ENCODE measurements at places on chromosomes 3 and 15.

DNA sequence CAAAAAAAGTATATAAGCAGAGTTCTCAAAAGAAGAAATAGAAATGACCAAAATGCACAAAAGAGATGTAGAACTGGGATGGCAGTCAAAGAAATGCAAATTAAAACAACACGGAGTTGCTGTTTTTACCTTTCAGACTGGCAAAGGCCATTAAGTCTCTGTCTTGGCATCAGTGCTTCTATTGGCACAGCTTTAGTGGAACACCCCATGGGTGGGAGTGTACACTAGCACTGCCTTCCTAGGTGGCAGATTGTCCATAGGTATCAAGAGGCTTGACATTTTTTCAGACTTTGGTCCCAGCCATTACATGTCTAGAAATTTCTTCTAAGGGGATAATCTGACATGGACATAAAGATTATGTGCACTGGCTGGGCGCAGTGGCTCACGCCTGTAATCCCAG, 58.1 kb upstream of the VILL start:
- no peak for DNase-seq

- DNase-seq, result peak; percentile 9
Measured at GRCh38 chr15:62059816-62060112, 483 bp downstream of the VPS13C start.

DNA sequence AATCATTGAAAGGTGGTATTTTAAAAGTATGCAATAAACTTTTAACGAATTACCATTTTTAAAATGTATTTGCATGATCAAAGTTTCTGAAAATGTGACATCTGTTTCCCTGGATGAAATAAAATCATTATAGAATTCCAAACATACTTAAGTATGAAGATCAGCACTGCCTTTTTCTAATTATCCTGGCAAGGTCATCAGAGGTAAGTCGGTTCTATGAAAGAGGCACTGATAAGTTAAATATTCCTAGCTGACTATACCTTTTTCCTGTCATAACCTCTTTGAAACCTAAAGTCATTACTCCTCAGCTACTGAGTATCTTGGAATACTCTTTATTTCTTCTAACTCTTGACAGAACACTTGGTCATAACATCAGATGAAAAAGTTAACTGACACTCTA, 406.1 kb upstream of the ALCAM start:
- DNase-seq, result no peak

DNA sequence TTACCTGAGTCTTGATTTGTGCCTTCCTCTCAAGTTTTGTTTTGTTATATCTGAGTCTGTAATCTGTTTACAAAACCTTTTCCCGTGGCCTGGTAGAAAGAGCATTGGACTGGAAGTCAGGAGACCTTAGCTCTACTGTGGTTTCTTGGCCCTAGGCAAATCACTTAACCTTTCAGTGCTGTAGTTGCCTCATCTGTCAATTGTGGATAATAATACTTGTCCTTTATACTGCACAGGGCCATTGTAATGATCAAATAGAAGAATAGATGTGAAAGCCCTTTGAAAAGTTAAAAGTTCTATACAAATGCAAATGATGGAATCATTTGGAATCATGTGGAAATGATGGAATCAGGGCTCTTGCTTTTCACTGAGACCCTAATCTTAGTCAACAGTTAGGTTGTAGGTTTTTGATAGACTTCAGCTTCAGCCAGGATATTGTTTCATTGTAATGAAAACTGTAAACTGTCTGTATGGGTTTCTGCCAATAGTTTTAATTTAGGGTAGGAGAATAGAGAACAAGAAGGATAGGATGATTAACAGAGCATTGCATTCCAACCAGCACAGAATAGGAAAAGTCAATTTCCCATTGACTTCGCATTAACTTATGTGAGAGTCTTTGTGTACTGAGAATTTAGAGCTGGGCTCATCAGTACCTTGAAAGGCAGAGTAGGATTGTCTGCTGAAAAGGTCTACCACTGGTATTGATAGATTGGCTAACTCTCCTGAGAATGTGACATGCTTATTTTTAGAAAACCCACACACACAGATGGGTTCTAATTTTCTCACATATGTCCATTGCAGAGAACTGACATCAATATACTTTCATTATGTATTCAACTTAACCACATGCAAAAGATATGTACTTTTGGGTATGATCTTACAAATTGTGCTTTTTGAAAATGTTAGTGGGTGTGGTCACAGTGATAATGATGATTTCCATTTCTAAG, 21.8 kb downstream of the MAP2K5 start:
- DNase-seq, result no peak

- DNase-seq, result no peak
Measured at GRCh38 chr15:78715434-78715833, 74.4 kb upstream of the CHRNB4 start.

DNA sequence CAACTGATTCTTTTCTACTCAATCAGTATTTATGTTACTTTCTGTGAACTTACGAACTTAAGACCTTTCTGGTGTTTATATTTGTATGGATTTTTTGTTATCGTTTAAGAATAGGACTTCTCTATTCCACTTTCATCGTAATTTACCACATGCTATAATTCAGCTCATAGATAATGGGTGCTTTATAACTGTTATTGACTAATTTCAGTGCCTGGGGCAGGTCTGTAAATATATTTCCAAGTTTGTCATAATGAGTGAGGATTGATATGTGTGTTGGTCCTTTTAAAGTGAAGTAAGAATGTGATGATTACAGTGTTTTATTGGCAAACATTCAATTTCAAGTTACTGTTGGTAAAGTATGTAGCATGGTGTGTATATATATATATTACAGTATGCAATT, 1.8 kb upstream of the NAALADL2 start:
- DNase-seq, result no peak

All from SHP77 treated with DMSO at 0.1 percent for 48 hours (cell line).